T-helper 1 cell (primary cell): ENCODE measurements at places on chromosomes 11 and 22.

DNA sequence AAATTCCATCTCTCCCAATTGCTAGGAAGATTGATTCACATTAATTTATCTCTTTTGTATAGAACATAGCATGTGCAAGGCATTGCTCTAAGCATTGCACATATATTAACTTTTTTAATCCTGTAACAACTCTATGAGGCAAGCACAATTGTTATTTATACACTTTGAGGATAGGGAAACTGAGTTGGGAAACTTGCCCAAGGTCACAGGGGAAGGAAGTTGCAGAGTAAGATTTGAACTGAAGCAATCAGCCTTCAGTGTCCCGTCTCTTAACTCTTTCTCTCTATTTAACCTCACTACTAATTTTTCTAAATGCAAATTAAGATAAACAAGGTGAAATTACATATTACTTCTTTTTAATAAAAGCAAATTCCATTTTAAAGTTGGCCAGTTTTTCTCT is 22.2 kb downstream of the OR56B4 start:
- no peak for DNase-seq

DNA sequence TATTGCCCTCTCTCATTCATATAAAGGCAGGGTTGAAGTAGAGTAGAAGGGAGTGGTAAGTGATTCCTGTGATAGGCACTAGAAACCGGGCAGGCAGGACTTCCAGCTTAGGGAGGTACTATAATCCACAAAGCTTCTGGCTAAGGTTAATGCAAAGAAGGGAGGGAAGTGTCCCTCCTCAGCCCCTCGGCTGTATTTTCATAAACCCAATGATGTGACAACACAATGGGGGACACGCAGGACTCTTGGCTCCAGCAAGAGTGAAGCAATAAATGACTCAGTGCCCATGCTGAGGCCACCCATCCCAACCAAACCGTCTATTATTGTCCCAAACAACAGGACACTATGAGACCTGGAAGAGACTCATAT is 90.7 kb downstream of the ETS1 start:
- DNase-seq = no peak

- DNase-seq = peak; percentile 73
These were observed 66.5 kb downstream of the GGTLC2 start for GRCh38 chr22:22710719-22711531.

- DNase-seq = no peak
These were observed 540.0 kb downstream of the SOX6 start for GRCh38 chr11:15816260-15816871.

DNA sequence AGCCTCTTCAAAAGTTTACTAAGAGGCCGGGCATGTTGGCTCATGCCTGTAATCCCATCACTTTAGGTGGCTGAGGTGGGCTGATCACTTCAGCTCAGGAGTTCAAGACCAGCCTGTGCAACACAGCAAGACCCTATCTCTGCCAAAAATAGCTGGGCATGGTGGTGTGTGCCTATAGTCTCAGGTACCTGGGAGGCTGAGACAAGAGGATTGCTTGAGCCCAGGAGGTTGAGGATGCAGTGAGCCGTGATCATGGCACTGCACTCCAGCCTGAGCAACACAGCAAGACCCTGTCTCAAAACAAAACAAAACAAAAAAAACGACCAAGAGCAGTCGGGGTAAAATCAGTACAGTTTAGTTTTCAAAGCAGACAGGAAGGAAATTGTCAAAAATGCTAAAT is 4.7 kb upstream of the ADSL start:
- DNase-seq = no peak

- no peak for DNase-seq
These were observed 877.3 kb downstream of the BRD1 start for GRCh38 chr22:48950151-48950915.

GRCh38 chr11:72423840-72424239 is 10.5 kb downstream of the CLPB start:
- no peak for DNase-seq

GRCh38 chr11:16935518-16936302 is 78.5 kb downstream of the PLEKHA7 start:
- DNase-seq = peak; percentile 22

GRCh38 chr22:42077486-42078125 is 1.9 kb upstream of the SMDT1 start:
- no peak for DNase-seq

- no peak for DNase-seq
These were observed 7.3 kb downstream of the DENND6B start for GRCh38 chr22:50319503-50319951.

GRCh38 chr11:44903035-44903434 is 47.6 kb downstream of the TP53I11 start:
- DNase-seq = no peak
